ENCODE measurements at places on chromosomes 6 and 20. TPM values are rescaled to one million over a fixed set of nuclear protein-coding genes. Genes with fewer than 3 reads are reported as not detected.

The C20orf141 gene
- total RNA-seq = not detected

The OR2H2 gene
- total RNA-seq = not detected

The TSBP1 gene
- total RNA-seq = not detected

The IYD gene
- total RNA-seq = not detected

The POM121L2 gene
- not detected for total RNA-seq

The OARD1 gene
- 14.5 TPM for total RNA-seq

The LAMA2 gene
- 0.37 TPM for total RNA-seq

The PNPLA1 gene
- 0.23 TPM for total RNA-seq

The GSTA2 gene
- total RNA-seq = not detected

The DLK2 gene
- total RNA-seq = 21.3 TPM

The OR2B2 gene
- total RNA-seq = not detected

The RIMS1 gene
- total RNA-seq = 0.35 TPM

The GRIK2 gene
- 0.07 TPM for total RNA-seq

The MEI4 gene
- not detected for total RNA-seq

The SNX9 gene
- 20.8 TPM for total RNA-seq

The SLC22A1 gene
- 2.3 TPM for total RNA-seq

The GTSF1L gene
- not detected for total RNA-seq

The OLIG3 gene
- not detected for total RNA-seq

The ECT2L gene
- not detected for total RNA-seq

The WFDC12 gene
- total RNA-seq = not detected

The WFDC2 gene
- 4.9 TPM for total RNA-seq

The NCOA7 gene
- total RNA-seq = 10.9 TPM

The DEFB123 gene
- total RNA-seq = not detected

The C20orf144 gene
- not detected for total RNA-seq

The ALDH5A1 gene
- total RNA-seq = 1.6 TPM

The KIF25 gene
- total RNA-seq = not detected

The RCAN2 gene
- total RNA-seq = not detected

The OR11A1 gene
- not detected for total RNA-seq

The RGS17 gene
- total RNA-seq = 3.3 TPM

The RSPH9 gene
- total RNA-seq = 0.23 TPM

The CCR6 gene
- total RNA-seq = not detected

The MUCL3 gene
- not detected for total RNA-seq

The AIF1 gene
- not detected for total RNA-seq

The MAS1 gene
- not detected for total RNA-seq

The ARFGAP1 gene
- total RNA-seq = 44.6 TPM

The CRIP3 gene
- total RNA-seq = not detected

The WFDC5 gene
- total RNA-seq = 1.2 TPM

The KCNB1 gene
- total RNA-seq = not detected
